ENCODE measurements at places on chromosomes 12 and 14. TPM values are rescaled to one million over a fixed set of nuclear protein-coding genes. Genes with fewer than 3 reads are reported as not detected.

Gene ADAM21
- not detected for total RNA-seq

Gene NGB
- total RNA-seq, result not detected

Gene SYNDIG1L
- 0.30 TPM for total RNA-seq

Gene NPAS3
- total RNA-seq, result not detected

Gene METTL17
- total RNA-seq, result 79.2 TPM

Gene KANSL2
- 103 TPM for total RNA-seq

Gene ANKS1B
- total RNA-seq, result not detected

Gene PPP4R4
- total RNA-seq, result not detected

Gene SERPINA5
- not detected for total RNA-seq

Gene P2RX2
- total RNA-seq, result not detected

Gene MYRFL
- not detected for total RNA-seq

Gene TBC1D30
- 4.7 TPM for total RNA-seq

Gene KRT6A
- not detected for total RNA-seq

Gene PLEKHD1
- 1.0 TPM for total RNA-seq

Gene TMEM229B
- total RNA-seq, result 51.3 TPM

Gene SLC25A47
- 0.20 TPM for total RNA-seq

Gene IL31
- not detected for total RNA-seq

Gene CHGA
- not detected for total RNA-seq

Gene SPRYD3
- total RNA-seq, result 42.6 TPM

Gene CCDC88C
- 516 TPM for total RNA-seq

Gene NTF3
- not detected for total RNA-seq

Gene TAC3
- not detected for total RNA-seq

Gene AICDA
- total RNA-seq, result not detected

Gene TMEM52B
- not detected for total RNA-seq

Gene SLC6A12
- total RNA-seq, result not detected

Gene RNF212B
- not detected for total RNA-seq

Gene GLS2
- total RNA-seq, result 1.2 TPM

Gene STAC3
- 2.4 TPM for total RNA-seq

Gene NEUROD4
- not detected for total RNA-seq

Gene RTL1
- total RNA-seq, result not detected

Gene TSPAN19
- not detected for total RNA-seq

Gene OVCH1
- not detected for total RNA-seq

Gene ITGB7
- 329 TPM for total RNA-seq

Gene GLT8D2
- total RNA-seq, result 0.19 TPM

Gene MORN3
- 7.6 TPM for total RNA-seq

Gene PRIM1
- total RNA-seq, result 10.4 TPM

Gene OR4K14
- not detected for total RNA-seq

Gene IRF2BPL
- total RNA-seq, result 46.3 TPM

Measured in natural killer cell (primary cell).